ENCODE measurements at places on chromosomes 13 and 19. TPM values are rescaled to one million over a fixed set of nuclear protein-coding genes. Genes with fewer than 3 reads are reported as not detected.

Gene NCAN
- not detected for total RNA-seq

Gene SGCG
- total RNA-seq, result 0.56 TPM

Gene ANGPTL4
- 21.4 TPM for total RNA-seq

Gene MED25
- 15.3 TPM for total RNA-seq

Gene CGB3
- not detected for total RNA-seq

Gene ZNF414
- total RNA-seq, result 5.9 TPM

Gene KIR3DL1
- total RNA-seq, result not detected
